Activated naive CD4-positive, alpha-beta T cell treated with Interleukin-2 at 50 U/mL for 16 hours (primary cell): ENCODE measurements at places on chromosomes 12 and 14.
A peak's percentile ranks its signal among the peaks of the same experiment; 100 is the strongest.

DNA sequence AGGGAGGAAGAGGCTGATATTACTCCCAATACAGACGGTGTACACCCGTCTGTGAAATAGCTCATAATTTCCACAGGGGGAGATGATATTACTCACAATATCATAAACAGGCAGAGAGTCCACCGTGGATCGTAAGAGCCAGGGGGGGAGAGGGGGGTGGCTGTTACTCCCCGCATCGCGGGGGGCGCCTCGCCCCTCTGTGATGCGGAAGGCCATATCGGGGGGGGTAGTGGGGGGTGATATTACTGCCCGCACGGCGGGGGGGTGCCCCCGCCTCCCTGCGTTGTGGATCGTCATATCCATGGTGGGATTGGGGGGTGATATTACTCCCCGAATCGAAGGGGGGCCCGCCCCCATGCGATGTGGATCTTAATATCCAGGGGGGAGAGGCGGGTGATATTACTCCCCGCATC is 91.9 kb downstream of the FRMD6 start:
- no peak for DNase-seq

GRCh38 chr12:85016413-85016812 is 19.7 kb downstream of the TSPAN19 start:
- no peak for DNase-seq

GRCh38 chr12:10147714-10148403 is 17.9 kb upstream of the CLEC7A start:
- DNase-seq = no peak

- no peak for DNase-seq
Observed at GRCh38 chr12:102024765-102025164, 37.0 kb downstream of the WASHC3 start.

- DNase-seq = no peak
Observed at GRCh38 chr12:121483949-121484348, 84.0 kb downstream of the RNF34 start.

DNA sequence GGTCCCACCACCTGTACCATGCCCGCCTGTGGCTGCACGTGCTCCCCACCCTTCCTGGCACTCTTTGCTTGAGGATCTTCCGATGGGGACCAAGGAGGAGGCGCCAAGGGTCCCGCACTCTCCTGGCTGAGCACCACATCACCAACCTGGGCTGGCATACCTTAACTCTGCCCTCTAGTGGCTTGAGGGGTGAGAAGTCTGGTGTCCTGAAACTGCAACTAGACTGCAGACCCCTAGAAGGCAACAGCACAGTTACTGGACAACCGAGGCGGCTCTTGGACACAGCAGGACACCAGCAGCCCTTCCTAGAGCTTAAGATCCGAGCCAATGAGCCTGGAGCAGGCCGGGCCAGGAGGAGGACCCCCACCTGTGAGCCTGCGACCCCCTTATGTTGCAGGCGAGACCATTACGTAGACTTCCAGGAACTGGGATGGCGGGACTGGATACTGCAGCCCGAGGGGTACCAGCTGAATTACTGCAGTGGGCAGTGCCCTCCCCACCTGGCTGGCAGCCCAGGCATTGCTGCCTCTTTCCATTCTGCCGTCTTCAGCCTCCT is 1.1 kb downstream of the INHBE start:
- DNase-seq = peak; percentile 38

- peak; percentile 71 for DNase-seq
Observed at GRCh38 chr12:47903927-47904712, 674 bp downstream of the VDR start.

- no peak for DNase-seq
Observed at GRCh38 chr12:96227365-96228106, 33.4 kb downstream of the ELK3 start.

- DNase-seq = no peak
Observed at GRCh38 chr14:68575426-68575825, 217.4 kb downstream of the ZFP36L1 start.

DNA sequence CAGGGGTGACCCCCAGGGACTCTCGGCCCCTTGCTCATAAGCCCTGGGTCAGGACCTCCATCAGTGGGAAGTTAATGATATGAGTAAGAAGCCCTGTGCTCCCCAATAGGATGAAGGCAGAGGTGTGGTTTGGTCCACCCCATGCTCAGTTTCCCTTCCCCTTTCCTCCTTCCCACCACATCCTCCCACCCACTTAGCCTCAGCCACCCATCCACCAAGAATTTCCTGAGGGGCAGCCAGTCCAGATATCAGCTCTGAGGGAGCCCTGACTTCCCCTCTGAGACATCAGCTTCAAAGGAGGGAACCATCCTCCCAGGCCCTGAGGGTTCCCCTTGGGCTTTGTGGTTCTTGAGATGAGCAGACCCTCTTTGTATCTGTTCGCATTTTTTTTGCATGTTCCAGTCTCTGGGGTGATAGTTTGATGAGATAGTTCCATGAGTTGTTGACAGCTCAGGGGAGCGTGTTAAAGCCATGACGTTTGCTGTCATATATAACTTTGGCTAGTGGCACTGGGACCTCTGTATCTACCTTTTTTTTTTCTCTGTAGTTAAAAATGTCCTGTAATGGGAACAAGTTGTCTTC is 71.2 kb downstream of the LGMN start:
- peak; percentile 69 for DNase-seq

DNA sequence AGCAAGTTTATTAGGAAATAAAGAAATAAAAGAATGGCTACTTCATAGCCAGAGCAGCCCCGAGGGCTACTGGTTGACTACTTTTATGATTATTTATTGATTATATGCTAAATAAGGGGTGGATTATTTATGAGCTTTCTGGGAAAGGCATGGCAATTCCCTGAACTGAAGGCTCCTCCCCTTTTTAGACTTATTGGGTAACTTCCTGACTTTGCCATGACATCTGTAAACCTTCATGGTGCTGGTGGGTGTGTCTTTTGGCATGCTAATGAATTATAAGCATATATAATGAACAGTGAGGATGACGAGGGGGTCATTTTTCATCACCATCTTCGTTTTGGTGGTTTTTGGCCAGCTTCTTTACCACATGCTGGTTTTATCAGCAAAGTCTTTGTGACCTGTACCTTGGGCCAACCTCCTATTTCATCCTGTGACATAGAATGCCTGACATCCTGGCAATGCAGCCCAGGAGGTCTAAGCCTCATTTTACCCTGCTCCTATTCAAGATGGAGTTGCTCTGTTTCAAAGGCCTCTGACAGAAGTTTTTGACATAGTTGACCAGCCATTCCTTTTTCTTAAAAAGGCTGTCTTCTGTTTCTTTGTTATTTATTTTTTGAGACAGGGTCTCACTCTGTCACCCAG is 11.1 kb upstream of the PTGES3 start:
- DNase-seq = no peak

DNA sequence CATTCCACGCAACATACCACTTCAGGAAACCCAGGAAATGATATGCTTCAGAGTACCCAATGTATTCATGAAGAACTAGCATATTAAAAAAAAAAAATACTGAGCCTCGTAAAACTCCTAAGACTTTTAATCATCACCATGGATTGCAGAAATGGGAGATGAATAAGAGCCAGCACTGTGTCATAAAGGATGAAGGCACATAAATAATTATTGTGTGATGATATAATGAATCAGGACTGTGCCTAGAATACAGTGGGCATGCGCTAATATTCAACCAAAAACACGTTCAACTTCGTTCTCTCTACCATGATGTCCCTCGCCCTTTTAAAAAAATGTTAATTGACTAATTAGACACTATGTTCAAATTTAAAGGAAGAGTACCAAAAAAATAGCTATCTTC is 68.7 kb downstream of the CIT start:
- DNase-seq = no peak

DNA sequence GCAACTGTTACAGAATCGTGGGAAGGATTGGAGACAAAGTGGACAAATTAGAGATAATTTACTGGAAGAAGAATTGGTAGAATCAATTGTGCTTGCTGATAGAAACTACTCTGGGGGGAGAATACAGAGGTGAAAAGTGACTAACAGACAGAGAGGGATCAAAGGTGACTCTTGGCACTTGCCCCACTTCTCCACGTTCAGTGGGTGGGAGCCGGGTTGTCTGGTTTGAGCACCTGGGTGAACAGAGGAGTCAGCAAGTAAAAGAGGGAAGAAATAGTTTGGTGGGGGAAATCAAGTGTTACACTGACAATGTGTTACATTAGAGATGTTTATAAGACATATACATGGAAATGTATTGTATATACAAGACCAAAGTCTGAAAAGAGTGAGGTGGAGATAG is 69.1 kb downstream of the PPP2R5E start:
- DNase-seq = peak; percentile 7

GRCh38 chr14:34433957-34434356 is 28.1 kb downstream of the SPTSSA start:
- no peak for DNase-seq

DNA sequence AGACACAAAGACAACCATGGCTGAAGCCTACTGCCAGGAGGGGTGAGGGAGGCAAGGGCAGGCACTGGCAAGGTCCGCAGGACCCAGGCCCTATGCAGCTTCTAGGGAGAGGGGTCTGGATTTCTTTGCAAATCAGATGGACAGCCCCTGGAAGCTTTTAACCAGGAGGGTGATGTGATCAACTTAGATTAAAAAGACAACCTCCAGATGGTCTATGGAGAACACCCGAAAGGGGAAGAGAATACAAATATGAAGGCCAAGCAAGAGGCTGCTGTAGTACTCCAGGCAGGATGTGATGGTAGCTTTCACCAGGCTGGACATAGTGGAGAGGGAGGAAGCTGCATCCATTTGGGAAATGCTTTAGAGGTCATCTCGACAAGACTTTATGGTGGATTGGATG is 83.3 kb upstream of the TSPAN11 start:
- no peak for DNase-seq

- no peak for DNase-seq
Observed at GRCh38 chr14:69501423-69501838, 16.9 kb downstream of the PLEKHD1 start.

DNA sequence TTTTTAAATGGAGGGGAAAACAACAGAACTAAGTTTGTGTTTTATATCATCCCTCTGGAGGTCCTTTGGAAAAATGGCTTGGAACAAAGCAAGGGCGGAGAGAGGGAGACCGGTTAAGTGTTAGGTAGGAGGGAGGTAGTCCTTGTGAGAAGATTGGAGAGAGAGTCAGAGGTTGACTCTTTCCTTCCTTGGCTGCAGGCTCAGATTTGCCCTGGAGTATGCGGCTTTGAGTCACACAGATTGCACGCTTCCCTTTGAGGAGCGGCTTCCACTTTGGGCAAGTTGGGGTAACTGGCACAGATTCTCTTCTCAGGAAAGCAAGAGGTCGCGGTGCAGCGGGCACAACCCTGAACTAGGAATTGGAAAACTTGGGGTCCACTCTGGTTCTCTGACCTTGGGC is 9.9 kb downstream of the SOCS2 start:
- DNase-seq = no peak
